ENCODE measurements at places on chromosomes 16 and 17. TPM values are rescaled to one million over a fixed set of nuclear protein-coding genes. Genes with fewer than 3 reads are reported as not detected.

DNA sequence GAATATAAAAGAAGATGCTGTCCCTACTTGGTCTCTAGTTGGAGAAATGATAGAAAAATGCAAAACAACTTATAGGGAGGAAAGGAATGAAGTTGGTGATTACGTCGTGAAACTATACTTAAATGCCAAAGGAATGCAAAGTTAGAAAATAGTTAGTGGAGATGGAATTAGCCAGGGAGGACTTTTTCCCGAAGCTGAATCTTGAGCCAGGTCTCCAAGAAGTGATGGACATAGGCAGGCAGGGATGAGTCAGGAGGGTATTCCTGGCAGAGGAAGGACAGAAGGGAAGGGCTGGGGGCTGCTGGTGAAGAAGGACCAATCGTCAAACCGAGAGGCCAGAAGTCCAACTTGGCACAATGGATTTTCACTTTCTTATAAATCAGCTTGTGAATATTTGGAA, 1.8 kb downstream of the SNTB2 start:
- DNase-seq = no peak

DNA sequence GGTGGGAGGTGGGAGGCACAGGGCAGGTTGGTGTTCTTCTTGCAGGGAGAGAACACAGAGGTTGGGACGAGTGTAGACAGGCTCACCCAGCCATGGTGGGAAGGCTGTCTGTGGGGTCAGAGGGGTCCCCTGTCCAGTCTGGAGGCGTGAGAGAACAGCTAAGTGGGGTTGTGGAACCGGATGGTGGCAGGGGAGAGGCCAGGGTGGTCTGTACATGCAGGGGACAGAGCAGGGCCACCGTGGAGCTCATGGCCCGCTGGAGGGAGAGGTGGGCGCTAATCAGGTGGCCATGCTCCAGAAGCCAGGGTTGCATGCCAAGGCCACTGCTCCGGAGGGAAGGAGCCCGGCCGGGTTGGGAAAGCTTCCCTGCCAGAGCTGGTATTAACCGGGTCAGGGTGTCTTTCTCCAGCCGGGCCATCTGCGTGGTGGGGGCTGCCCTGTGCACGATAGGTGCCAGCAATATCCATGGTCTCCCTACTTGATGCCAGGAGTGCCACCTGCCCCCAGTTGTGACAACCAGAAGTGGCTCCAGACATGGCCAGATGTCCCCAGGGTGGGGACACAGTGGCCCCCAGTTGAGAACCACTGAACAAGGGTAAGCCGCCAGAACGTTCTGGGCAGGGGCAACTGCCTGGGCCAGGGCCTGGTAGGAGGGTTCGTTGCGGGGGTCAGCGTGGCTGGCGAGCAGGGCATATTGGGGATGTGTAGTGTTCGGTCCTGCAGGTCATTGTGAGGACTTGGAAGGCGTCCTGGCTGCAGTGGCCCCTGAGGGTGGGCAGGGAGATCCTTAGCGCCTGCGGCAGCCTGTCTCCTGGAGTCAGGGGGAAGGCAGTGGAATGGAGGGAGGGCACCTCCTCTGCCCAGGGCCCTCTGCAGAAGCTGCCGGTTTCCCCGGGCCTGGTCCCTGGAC, 5.1 kb downstream of the SNN start:
- DNase-seq = no peak

DNA sequence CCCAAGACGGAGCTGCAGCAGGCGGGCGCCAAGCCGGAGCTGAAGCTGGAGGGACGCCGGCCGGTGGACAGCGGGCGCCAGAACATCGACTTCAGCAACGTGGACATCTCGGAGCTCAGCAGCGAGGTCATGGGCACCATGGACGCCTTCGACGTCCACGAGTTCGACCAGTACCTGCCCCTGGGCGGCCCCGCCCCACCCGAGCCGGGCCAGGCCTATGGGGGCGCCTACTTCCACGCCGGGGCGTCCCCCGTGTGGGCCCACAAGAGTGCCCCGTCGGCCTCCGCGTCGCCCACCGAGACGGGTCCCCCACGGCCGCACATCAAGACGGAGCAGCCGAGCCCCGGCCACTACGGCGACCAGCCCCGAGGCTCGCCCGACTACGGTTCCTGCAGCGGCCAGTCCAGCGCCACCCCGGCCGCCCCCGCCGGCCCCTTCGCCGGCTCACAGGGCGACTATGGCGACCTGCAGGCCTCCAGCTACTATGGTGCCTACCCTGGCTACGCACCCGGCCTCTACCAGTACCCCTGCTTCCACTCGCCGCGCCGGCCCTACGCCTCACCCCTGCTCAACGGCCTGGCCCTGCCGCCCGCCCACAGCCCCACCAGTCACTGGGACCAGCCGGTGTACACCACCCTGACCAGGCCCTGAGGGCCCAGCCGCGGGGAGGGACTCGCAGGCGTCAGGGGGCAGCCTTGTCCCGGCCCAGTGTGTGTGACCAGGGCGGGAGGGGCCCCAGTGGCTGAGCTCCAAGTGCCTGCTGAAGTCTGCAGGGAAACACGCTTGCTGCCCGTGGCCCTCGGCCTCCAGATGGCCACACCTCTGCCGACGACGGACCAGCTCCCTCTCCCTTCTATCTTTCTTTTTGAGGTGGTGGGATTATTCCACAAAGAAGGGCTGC, 3.4 kb downstream of the SOX8 start:
- no peak for DNase-seq

DNA sequence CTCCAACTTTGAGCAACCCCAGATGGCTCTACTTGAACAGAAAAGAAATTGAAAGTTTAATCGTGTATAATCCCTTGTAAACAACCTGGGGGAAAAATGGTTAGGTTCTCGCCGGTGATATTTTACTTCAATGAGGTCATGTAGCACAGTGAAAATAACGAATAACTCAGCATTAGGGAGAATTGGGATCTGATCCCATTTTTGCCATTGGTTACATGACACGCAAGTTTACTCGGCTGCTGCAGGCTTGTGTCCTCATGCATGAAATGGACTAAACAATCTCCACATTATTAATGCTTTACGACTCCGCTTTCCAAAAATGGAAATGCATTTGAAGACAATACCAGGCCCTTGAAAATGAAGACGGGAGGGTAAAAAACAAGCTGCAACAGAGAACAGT, 45.5 kb upstream of the LRRC37A3 start:
- DNase-seq = no peak

DNA sequence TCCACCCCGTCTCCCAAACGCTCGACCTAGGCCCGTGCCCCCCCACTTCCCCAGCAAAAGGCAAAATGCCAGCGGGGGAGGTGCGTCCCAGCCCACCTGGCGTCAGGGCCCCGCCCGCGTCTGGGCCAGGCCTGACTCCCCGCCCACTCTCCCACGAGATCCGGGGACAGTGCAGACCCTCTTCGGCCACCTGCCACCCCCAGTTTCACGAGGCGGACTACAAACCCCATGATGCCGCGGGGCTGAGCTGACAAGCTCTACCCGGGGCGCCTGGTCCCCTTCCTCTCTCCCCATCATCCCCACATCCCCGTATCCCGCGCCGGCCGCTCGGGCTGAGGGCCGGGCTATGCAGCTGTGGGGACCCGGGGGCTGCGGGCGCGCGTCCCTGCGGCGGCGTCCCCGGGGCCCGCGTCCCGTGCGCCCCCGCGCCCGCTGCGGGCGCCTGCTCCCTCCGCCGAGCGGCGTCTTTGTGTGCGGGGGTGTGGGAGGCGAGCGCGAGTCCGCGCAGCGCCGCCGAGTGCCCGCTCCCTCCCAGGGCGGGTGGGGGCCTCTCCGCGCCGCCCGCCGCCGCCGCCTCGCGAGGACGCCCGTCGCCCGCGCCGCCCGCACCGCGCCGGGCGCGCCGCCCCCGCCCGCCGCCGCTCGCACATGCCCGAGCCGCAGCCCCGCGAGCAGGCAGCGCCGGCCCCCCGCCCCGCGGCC, at the start of gene ANKRD13B:
ANKRD13B (plus strand) TSS at position 283 of the 702 bp plus-strand sequence. CDS start 490 bp downstream, outside the sequence.
- no peak for DNase-seq

GRCh38 chr16:84233748-84234147, 6.1 kb downstream of the KCNG4 start:
- no peak for DNase-seq

DNA sequence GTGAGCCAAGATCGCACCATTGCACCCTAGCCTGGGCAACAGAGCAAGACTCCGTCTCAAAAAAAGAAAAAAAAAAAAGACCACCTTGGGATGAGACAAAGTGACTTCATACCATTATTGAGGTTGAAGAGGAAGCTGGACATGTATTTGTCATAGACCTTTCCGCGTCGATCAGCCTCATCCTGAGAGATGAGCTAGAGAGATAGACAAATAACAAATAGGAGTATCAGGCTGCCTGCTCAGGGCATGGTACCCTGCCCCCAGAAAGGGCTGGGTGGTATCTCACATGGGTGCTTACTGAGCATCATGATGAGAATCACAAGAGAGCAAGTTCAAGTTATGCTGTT, 22.1 kb downstream of the CNTNAP1 start:
- no peak for DNase-seq

GRCh38 chr17:81396722-81397313, 1.6 kb downstream of the BAHCC1 start:
- DNase-seq = peak; percentile 61

Gene TSPAN10
- 0.56 TPM for total RNA-seq

DNA sequence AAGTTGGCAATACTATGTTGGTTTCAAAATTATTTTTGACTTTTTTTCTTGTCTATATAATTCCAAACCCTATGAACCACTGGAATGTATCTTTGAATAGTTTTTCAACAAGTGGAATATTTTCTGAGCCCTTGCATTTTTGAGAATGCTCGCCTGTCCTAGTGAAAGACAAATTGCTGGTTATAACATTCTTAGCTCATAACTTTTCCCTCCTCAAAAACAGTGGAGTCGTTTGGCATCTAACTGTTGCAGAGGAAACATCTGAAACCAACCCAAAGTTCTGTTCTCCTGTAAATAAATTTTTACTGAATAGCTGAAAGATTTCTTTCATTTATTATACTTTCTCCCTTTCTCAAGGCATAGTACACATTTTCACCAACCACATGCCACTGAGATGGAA, 11.3 kb upstream of the COX10 start:
- DNase-seq = no peak

Gene GJD3
- total RNA-seq = not detected

- DNase-seq = no peak
These were observed 23.9 kb downstream of the MAPT start for GRCh38 chr17:45918241-45918745.

DNA sequence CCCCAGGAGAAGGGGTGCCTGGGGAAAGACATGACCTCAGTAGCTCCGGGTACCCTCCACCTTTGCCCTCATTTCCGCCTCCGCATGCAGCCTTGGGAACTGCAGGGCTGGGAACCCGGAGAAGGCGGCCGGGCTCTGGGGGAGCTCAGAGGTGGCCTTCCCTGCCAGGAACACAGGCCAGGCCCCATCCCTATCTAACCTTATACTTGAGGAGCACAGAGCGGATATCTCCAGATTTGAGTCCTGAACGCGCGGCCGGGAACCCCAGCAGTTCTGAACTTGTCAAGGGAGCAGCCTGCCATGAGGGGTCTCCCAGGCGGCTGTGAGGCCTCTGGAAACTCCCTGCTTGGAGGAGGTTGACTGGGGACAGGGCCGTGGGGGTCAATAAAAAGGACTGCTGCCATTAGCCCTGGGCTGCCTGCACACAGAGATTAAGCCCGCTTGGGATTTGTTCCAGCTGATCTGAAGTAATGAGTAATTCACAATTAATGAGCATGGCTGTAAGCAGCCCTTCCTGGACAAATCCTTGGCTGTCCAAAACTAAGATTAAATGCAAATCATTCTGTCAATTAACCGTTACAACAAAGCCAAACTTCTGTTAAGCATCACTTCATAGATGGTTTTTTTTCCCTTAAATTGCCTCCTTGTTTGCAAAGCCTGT, 26.3 kb upstream of the METRNL start:
- no peak for DNase-seq

Gene KRTAP4-3
- total RNA-seq = not detected

- no peak for DNase-seq
These were observed 42.8 kb upstream of the SALL1 start for GRCh38 chr16:51193879-51194278.

Gene TAT
- total RNA-seq = not detected

GRCh38 chr16:49704586-49705155, 151.2 kb downstream of the ZNF423 start:
- DNase-seq = no peak

Gene CCL8
- total RNA-seq = not detected

DNA sequence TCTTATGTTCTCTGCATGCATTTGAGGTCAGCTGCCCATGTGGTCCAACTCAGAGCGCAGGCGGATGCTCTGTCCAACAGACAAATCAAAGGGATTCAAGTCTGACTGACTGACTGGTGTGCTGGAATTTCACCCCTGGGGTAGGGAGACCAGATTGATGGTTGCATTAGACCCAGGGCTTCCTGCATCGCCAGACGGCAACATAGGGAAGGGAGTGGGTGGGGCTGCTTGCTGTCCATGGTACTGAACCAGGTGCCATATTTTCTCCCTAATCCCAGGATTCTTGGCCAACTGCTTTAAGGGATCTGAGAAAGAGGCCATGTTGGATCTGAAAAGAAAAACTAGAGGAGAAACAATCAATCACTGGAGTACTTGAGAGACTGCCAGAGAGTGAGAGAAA, 332.0 kb downstream of the XYLT1 start:
- no peak for DNase-seq

- no peak for DNase-seq
These were observed 12.1 kb upstream of the NDUFAB1 start for GRCh38 chr16:23608194-23608593.

Gene NPIPB9
- total RNA-seq = 4.6 TPM

Gene HID1
- 2.8 TPM for total RNA-seq

GRCh38 chr17:77888242-77889134, 70.0 kb upstream of the TNRC6C start:
- DNase-seq = no peak

Gene PCGF2
- total RNA-seq = 3.1 TPM

- peak; percentile 84 for DNase-seq
These were observed 636 bp upstream of the ERN1 start for GRCh38 chr17:64130559-64131001.

Gene KRTAP16-1
- not detected for total RNA-seq

DNA sequence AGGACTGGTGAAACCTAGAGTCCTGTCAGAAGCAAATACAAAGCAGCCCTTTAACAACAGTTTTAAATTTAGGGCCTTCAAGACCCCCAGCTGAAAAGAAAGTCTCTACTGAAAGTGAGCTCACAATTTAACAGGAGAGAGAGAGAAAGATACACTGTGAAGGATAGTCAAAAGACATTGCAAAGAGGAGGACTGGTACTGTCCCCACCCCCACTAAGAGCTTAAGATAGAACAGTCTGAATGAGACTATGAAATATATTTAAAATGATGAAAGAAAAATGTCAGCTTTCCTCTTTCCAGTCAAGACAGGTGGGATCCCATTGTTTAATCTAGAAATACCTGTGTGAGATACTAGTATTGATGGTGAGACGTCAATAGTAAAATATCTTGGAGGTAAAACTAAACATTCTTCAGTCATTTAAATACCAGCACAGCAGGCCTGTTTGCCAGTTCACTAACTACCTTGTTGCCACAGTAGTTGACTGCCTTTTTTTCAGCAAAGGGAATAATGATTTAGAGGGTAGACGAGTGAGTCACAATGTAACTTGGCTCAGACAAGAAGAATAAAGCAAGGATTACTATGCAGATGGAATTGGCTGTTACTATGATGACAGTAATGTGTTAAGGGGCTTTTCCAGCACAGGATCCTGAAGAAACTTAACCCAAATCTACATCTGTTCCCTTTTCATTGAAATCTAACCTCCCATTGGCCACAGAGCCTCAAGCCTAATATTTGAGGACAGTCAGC, 47.2 kb upstream of the RASL10B start:
- no peak for DNase-seq

Gene PRSS8
- total RNA-seq = not detected

Gene CES4A
- total RNA-seq = 21.3 TPM

Gene INPP5K
- 35.1 TPM for total RNA-seq

- DNase-seq = no peak
These were observed 26.0 kb downstream of the KCNJ16 start for GRCh38 chr17:70100983-70101382.

Gene EVPLL
- total RNA-seq = 0.54 TPM

Gene SLC4A1
- not detected for total RNA-seq

GRCh38 chr16:82055117-82055516, 20.1 kb downstream of the HSD17B2 start:
- DNase-seq = no peak
